Activated naive CD4-positive, alpha-beta T cell (primary cell): ENCODE measurements at places on chromosomes 1 and 21.

GRCh38 chr1:204940591-204940990 lies 69.9 kb downstream of the NFASC start:
- DNase-seq = no peak

DNA sequence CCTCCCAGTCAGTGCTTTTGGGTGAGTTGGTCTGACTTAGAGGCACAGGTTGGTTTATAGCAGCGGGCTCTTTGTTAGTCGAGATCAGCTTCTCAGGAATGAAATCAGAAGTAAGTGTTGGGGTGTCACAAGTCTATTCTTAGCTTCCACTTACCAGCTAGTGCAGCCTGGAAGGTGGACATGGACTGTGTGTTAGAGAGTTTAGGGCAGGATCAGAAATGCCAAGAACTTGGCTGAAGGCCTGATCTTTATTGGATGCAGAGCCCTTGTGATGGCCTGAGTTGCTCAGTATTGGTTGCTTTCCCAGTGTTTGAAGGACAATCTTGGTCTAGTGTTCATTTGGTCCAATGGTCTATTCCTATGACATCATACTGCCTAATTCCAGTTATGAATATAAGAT lies 377.0 kb upstream of the USP24 start:
- no peak for DNase-seq

- no peak for DNase-seq
Measured at GRCh38 chr1:236753516-236753915, 41.6 kb upstream of the MTR start.

- DNase-seq = peak; percentile 60
Measured at GRCh38 chr1:27395441-27396195, 3.2 kb downstream of the GPR3 start.

DNA sequence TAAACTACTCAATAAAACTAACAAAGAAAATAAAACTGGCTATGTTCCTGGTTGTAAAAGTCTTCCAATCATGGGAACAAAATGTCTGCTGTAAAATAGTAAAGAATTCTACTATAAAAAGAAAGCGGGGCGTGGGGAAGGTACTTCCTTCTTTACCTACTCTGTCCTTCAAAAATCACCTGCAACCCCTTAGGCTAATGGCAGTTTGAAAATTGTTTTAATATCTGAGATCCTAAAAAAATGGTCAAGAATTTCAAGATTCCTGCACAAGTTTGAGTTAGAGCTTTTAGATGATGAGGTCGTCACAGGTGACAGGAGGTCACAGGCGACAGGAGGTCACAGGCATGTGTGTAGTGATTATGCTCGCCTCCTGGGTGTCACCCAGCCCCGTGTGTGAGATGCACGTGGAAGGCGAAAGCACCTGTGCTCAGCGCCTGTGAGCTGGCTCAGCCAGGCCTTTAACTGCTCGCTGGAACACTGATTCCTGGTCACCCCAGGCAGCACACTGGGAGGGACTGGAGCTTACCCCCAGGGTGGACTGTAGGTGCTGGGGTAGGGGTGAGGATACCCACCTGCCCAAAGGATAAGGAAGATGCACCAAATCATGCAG lies 18.6 kb upstream of the TMPRSS2 start:
- DNase-seq = no peak

DNA sequence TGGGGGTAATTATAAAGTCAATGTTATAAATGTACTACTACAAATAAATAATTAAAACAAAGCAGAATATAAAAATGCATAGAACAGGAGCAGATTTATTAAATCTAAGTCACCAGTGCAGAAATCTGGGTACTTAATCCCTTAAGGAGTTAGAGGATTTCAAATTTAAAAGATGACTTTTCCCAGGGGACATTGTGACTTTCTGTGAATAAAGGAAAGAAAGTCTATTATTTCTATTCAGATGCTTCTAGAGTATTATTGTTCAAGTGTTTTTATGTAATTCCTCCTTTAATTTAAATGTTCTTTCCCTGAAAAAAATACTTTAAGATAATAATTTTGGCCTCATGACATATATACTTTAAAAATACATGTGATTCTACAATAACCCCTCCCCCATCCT lies 43.4 kb downstream of the SYDE2 start:
- DNase-seq = no peak

DNA sequence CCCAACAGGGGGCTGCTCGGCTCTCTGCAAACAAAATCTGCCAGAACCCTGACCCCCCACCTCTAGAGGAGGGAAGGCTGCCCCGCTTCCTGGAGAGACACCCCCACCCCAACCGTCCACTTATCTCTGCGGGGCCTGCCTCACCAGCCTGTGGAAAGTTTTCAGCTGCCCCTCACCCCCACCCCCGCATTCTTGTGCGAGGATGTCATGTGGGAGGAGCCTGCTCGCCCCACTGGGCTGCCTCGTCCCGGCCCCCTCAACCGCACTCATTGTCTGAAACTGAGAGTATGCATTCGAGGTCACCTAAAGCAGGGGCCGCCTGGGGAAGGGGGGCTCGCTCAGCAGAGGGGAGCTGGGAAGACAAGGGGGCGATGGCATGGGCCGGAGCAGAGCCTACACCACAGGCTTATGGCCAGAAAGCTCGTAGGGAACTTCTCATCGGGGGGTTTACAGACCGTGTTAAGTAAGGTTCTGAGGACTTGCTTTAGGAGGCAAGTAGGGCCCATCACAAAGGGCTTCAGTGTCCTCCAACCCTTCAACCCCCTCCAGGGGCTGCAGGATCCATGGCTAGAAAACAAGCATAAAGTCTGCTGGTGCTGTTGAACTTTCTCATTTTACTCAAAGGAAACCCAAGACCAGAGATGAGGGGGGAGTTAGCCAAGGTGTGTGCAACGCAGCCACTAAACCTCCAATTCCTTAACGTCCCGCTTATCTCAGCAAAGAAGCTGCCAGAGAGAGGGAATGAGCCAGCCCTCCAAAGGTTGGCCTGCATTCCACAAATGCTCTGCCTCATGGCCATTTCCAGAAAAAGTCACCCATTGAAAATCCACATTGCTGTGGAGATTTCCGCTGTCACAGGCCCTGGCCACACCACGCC lies 9.4 kb downstream of the EPHA2 start:
- DNase-seq = no peak

- no peak for DNase-seq
Measured at GRCh38 chr1:245988393-245989078, 518.5 kb downstream of the SMYD3 start.

- DNase-seq = no peak
Measured at GRCh38 chr1:29688471-29689365, 452.4 kb downstream of the PTPRU start.

GRCh38 chr1:113983391-113983790 lies 4.1 kb downstream of the OLFML3 start:
- DNase-seq = no peak

DNA sequence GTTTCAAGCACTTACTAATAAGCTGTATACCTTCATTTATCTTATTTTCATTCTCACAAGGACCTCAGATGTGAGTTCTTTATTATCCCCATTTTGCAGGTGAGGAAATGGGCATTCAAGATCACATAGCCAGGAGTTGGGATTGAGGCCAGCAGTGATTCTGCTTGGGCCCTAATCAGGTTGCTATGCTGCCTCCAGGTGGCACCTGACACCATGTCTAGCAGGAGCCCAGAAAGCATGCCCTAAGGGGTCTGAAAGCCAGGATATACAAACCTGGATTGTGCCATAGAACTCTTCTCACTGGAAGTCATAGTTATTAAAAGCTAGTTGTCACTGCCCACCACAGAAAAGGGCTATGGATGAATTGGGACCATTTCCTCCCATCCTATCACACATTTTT lies 61.1 kb downstream of the FYB2 start:
- DNase-seq = no peak

GRCh38 chr1:218718206-218718605 lies 373.1 kb downstream of the TGFB2 start:
- no peak for DNase-seq

GRCh38 chr21:46029186-46029924 lies 47.8 kb downstream of the COL6A1 start:
- no peak for DNase-seq

GRCh38 chr21:36656138-36656537 lies 42.8 kb upstream of the SIM2 start:
- DNase-seq = no peak

DNA sequence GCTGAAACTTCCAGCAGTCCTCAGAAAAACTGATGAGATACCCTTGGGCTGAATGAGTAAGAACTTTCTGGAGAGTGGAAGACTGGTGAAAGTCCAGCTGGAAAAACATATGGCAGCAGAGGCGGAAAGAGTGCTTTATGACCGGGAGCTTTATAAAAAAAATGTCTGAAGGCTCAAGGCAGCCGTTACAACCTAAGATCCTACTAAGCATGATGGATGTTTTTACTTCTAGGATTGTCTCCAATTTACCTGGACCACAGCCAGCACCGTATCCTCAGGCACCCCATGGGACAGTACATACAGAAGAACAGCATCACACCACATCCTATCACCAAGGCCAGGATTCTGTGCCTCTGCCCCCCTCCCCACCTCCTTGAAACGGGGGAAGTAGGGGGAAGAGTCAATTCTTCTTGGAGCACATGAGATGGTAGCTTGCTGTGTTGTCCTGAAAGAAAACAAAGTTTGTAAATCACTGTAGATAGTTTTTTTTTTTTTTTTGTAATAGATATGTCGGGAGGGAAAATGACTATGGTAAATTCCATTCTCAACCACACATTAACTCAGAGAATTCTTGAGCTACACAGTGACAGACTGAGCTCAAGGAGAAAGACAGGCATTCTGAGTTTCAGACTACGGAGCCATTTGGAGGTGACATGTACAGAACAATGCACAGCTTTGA lies 11.8 kb upstream of the IRF2BP2 start:
- DNase-seq = no peak

GRCh38 chr1:222413991-222414549 lies 133.8 kb downstream of the HHIPL2 start:
- DNase-seq = no peak
